ENCODE measurements at places on chromosomes 2 and 18. TPM values are rescaled to one million over a fixed set of nuclear protein-coding genes. Genes with fewer than 3 reads are reported as not detected.

FSIP2 gene
- 0.26 TPM for total RNA-seq

ADGRF3 gene
- total RNA-seq, result not detected

GRCh38 chr18:67074309-67074708 lies 442.2 kb downstream of the DSEL start:
- no peaks in the 10 kb centered on the region for H3K36me3 ChIP-seq
- H3K27me3 ChIP-seq, result no peaks in the 10 kb centered on the region
- H3K4me3 ChIP-seq, result no peak overlapping the region
- DNase-seq, result no peak
- H3K4me1 ChIP-seq, result no peaks in the 10 kb centered on the region

DNA sequence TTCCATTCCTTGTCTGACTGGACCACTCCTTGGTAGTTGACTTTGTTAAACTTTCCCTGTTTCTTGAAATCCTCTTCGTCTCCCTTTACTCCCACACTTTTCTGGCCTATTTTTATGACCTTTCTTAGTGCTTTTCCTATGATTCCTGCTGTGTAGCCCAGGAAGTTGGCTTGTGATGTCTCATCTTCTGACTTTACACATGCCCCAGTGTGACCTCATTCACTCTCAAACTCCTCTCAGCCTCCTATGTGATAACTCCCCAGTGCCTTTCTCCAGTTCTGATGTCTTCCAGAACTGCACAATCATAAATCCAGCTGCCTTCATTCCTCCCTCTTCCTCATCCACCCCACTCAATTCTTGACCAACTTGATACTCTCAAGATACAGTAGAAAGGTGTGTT lies 407.6 kb downstream of the TGIF1 start:
- H3K4me3 ChIP-seq, result no peak overlapping the region
- peaks cover 2% of the 10 kb centered on the region for H3K4me1 ChIP-seq
- no peak for DNase-seq
- H3K27ac ChIP-seq, result no peak overlapping the region
- no peaks in the 10 kb centered on the region for H3K36me3 ChIP-seq
- no peaks in the 10 kb centered on the region for H3K27me3 ChIP-seq

- peaks cover 5% of the 10 kb centered on the region for H3K4me1 ChIP-seq
- no peak overlapping the region for H3K4me3 ChIP-seq
- H3K27ac ChIP-seq, result no peak overlapping the region
- H3K36me3 ChIP-seq, result no peaks in the 10 kb centered on the region
Observed at GRCh38 chr2:85846411-85846810, 42.4 kb downstream of the ST3GAL5 start.

GRCh38 chr2:144229296-144229695 lies 290.6 kb downstream of the ZEB2 start:
- no peak overlapping the region for H3K4me3 ChIP-seq
- no peak for DNase-seq
- no peak overlapping the region for H3K27ac ChIP-seq
- no peaks in the 10 kb centered on the region for H3K36me3 ChIP-seq

GRCh38 chr18:36130039-36130831 lies 536 bp downstream of the ELP2 start:
- peak overlapping the region; percentile 92 for H3K27ac ChIP-seq
- peak overlapping the region; percentile 80 for H3K4me3 ChIP-seq
- H3K36me3 ChIP-seq, result peaks cover 3% of the 10 kb centered on the region
- H3K27me3 ChIP-seq, result no peaks in the 10 kb centered on the region
- DNase-seq, result no peak

Data from fibroblast of lung (primary cell).